ENCODE measurements at places on chromosomes 7 and 10. TPM values are rescaled to one million over a fixed set of nuclear protein-coding genes. Genes with fewer than 3 reads are reported as not detected.

DNA sequence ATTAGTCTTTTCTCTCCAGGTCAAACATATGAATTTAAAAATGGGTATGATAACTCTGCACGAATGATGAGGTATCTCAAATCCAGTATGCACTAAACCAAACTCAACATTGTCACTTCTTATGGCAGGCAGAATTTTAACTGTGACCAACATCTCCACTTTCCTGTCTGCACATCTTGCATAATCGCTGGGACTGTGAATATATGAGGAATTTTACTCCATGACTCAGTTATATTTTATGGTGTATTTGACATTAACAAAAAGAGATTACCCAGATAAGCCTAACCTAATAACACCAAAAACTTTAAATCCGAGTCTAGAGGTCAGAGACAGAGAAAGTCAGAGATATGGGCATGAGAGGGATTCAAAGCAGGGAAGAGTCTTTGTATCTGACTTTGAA lies 454.5 kb upstream of the SEMA3D start:
- no peaks in the 10 kb centered on the region for H3K27me3 ChIP-seq
- no peaks in the 10 kb centered on the region for H3K36me3 ChIP-seq
- no peak overlapping the region for H3K4me3 ChIP-seq

DNA sequence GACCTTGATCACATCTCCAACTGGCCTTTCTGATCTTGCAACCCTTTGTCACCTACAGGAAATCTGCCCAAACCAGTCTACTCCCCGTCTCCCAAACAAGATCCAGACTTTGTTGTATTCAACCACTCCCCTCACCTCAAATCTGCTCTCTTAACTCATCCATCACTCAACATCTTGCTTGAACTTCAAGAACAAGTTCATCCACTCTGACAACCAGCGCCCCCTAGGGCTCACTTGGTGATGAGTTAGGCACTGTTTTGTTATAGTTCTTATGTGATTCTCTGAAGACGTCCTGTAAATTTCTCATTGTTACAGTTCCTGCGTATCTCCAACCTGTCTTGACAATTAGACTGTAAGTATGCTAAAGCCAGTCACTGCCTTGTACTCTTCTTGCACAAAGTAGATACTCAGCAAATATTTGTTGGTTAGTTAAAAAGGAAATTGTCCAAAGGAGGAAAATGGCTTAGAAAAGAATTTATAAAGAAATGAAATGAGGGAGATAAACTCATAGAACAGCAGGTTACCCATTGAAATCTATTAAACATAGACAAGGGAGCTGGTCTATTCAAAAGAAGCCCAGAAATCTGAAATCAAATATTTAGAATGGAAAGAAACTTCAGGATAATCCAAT lies 5.3 kb downstream of the FRMD4A start:
- no peak for DNase-seq
- H3K4me3 ChIP-seq: no peak overlapping the region
- peaks cover 40% of the 10 kb centered on the region for H3K27me3 ChIP-seq
- H3K4me1 ChIP-seq: no peaks in the 10 kb centered on the region

DNA sequence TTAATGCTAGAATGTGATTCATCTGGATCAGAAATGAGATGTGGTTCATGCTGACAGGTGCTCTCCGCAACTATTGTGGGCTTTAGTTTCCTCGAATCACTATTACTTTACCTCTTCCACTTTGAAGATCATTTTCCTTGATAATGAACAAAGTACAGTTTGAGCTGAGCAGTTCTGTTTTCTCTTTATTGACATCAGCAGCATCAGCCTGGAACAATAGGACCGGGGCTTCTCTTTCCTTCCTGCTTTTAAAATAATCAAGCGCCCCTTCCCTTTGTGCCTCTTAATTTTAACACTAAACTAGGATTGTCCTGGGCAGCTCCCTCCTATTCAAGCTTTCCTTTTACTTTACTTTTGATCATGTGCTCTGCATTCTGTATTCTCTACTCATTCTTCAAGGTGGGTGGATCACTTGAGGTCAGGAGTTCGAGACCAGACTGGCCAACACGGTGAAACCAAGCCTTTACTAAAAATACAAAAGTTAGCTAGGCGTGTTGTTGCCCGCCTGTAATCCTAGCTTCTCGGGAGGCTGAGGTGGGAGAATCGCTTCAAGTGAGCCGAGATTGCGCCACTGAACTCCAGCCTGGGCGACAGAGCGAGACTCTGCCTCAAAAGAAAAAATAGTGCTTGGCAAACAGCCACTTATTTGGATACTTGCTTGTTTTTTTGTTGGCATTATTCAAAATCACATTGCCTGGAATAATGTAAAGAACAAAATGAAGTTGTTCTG lies 67.0 kb upstream of the RHEB start:
- no peak overlapping the region for H3K27ac ChIP-seq
- DNase-seq: no peak
- H3K27me3 ChIP-seq: no peaks in the 10 kb centered on the region
- no peaks in the 10 kb centered on the region for H3K36me3 ChIP-seq
- H3K4me1 ChIP-seq: peaks cover 14% of the 10 kb centered on the region
- no peak overlapping the region for H3K4me3 ChIP-seq

The SHH gene
- total RNA-seq: 0.68 TPM

- no peaks in the 10 kb centered on the region for H3K36me3 ChIP-seq
- no peak for DNase-seq
- H3K4me1 ChIP-seq: peaks cover 14% of the 10 kb centered on the region
- H3K27ac ChIP-seq: no peak overlapping the region
These were observed 167.6 kb downstream of the ZNF365 start for GRCh38 chr10:62541811-62542210.

- DNase-seq: no peak
- peaks cover 45% of the 10 kb centered on the region for H3K4me1 ChIP-seq
- peak overlapping the region; percentile 85 for H3K4me3 ChIP-seq
- no peaks in the 10 kb centered on the region for H3K36me3 ChIP-seq
- peak overlapping the region; percentile 96 for H3K27ac ChIP-seq
- no peaks in the 10 kb centered on the region for H3K27me3 ChIP-seq
These were observed 1.2 kb downstream of the BAG3 start for GRCh38 chr10:119652361-119652730.

- H3K4me3 ChIP-seq: no peak overlapping the region
- H3K36me3 ChIP-seq: no peaks in the 10 kb centered on the region
- no peaks in the 10 kb centered on the region for H3K4me1 ChIP-seq
- DNase-seq: no peak
These were observed 348.1 kb downstream of the TFEC start for GRCh38 chr7:115682507-115682906.

The OR2A1 gene
- total RNA-seq: not detected

- no peak for DNase-seq
- H3K27me3 ChIP-seq: no peaks in the 10 kb centered on the region
- no peaks in the 10 kb centered on the region for H3K4me1 ChIP-seq
- no peaks in the 10 kb centered on the region for H3K36me3 ChIP-seq
- no peak overlapping the region for H3K4me3 ChIP-seq
- no peak overlapping the region for H3K27ac ChIP-seq
These were observed 193.2 kb downstream of the AGMO start for GRCh38 chr7:15368653-15369052.

GRCh38 chr7:130908345-130909160 lies 174.5 kb upstream of the KLF14 start:
- no peak overlapping the region for H3K27ac ChIP-seq
- no peaks in the 10 kb centered on the region for H3K27me3 ChIP-seq
- H3K4me1 ChIP-seq: peaks cover 64% of the 10 kb centered on the region

DNA sequence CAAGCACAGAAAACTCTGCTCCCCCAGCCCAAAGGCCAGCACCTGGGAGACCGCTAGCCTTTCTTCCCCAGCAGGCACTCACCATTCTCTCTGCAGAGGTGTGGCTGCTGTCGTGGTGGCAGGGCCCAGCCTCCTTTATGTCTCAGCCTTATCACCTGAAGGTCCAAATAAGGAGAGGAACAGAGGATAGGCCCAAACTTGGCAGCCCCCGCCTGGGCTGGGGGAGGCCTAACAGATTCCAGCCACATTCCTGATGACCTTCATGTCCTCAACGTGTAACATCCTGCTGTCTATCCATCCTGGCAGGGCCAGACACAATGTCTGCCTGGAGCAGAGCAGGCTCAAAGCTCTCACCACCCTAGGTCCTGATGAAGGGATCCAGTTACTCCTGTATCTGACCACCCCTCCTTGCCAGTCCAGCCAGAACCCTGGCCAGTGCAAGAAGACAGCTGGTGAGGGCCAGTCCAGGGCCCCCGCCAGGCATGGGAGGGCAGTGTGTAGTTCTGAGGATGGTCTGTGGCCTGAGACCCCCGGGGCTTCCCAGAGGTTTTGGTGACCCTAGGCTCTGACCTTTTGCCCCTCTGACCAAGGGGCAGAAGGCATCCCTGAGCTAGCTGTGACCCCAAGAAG lies at the start of gene MYL7:
Gene MYL7, minus strand, starts transcription at position 112 of the 630 bp plus-strand sequence. Its CDS starts 27 bp downstream, at position 85.
- no peak for DNase-seq
- H3K27ac ChIP-seq: no peak within 1 kb of the TSS
- H3K36me3 ChIP-seq: no peaks in the 10 kb centered on the region
- H3K4me1 ChIP-seq: peaks cover 12% of the 10 kb centered on the region

DNA sequence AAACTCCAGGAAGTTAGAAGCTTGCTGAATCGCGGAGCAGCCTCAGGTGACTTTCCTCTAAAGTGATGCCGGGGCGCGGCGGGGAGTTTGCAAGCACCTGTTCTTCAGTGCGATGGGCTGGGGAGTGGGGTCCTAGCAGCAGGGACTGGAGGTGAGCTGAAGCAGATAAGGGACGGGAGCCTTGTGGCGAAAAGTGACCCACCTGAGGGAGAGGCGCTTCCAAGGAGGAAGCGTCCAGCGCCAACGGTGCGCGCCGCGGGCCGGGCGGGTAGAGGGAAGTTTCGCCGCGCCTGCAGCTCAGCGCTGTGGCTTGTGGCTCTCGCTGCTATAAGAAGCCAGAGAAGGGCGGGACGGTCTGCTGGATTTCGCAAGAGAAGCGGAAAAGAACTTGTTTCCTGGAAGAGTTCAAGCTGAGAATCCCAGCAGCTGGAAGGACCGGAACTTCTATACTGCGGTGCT lies at the start of gene STEAP4:
Gene STEAP4, minus strand, starts transcription at position 305 of the 459 bp plus-strand sequence. CDS start 22,625 bp downstream, outside the sequence.
- H3K4me1 ChIP-seq: peaks cover 56% of the 10 kb centered on the region
- DNase-seq: peak; percentile 93
- no peaks in the 10 kb centered on the region for H3K27me3 ChIP-seq
- H3K4me3 ChIP-seq: peak within 1 kb of the TSS; percentile 54

DNA sequence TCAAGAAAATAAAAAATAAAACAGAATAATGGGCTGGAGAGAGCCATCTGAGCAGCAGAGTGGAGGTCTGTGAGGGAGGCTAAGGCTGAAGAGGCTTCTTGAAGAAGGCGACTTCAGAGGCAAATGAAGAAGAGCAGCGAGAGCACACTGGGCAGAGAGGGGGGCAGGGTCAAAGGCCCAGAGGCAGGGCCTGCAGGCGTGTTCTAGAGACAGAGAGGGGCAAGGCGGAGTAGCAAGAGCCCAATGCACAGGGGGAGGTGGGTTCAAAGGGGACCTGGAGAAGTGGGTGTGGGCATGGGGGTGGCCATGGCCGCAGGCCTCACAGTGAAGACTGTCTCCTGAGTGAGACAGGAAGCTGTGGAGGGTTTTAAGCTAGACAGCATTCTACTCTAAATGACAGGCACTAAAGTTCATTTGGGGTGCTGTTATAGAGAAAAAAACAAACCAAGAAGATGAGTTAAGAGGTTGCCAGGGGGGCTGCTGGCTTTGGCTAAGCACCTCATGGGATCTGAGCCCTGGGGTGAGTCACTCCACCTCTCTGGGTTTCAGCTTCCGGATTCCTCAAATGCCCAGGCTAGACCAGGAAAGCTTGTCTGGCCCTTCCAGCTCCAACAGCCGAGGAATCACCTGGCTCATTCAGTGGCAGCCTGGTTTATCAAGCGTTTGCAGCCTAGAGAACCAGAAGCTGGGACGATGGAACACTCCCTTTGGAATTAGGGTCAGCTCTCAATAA lies 81.7 kb downstream of the DLG5 start:
- H3K27ac ChIP-seq: no peak overlapping the region
- peaks cover 51% of the 10 kb centered on the region for H3K36me3 ChIP-seq
- no peaks in the 10 kb centered on the region for H3K27me3 ChIP-seq
- DNase-seq: no peak
- no peak overlapping the region for H3K4me3 ChIP-seq

DNA sequence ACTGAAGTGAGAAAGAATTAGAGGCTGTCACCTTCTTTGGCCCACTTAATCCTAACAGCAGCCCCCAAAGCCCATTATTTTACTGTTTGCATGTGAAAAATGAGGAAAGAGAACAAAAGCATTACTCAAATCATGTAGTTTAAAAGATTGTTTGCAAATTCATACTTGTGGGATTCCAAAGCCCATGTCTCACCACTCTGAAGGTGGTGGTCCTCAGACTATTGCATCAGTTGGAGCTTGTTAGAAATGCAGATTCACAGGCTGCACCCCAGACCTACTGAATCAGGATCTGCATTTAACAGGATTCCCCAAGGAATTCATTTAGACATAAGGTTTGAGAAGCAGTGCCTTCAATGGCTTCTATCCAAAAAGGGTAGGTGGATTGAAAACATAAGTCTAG lies 93.7 kb upstream of the PDE1C start:
- no peak for DNase-seq
- peaks cover 14% of the 10 kb centered on the region for H3K4me1 ChIP-seq
- no peaks in the 10 kb centered on the region for H3K27me3 ChIP-seq
- H3K4me3 ChIP-seq: no peak overlapping the region

The ITGB8 gene
- total RNA-seq: 30.7 TPM

DNA sequence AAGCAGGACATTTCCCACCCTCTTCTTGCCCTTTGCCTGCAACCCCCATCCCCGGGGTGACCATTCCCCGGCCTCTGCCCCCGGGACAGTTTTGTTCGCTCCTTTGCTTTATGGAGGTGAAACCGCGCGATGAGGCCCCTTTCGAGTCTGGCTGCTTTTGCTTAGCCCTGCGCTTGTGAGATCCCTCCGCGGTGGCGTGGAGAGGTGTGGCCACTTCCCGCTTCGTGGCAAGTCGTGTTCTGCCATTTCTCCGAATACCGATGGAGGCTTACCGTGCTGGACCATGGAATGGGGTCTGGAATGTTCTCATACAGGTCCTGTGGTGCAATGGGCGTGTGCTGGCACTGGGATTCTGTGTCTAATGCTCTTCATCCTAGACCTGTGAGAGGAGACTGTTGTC lies 106.7 kb downstream of the LHPP start:
- no peaks in the 10 kb centered on the region for H3K27me3 ChIP-seq
- no peak overlapping the region for H3K4me3 ChIP-seq
- no peak overlapping the region for H3K27ac ChIP-seq
- peaks cover 4% of the 10 kb centered on the region for H3K4me1 ChIP-seq
- H3K36me3 ChIP-seq: no peaks in the 10 kb centered on the region

- H3K27ac ChIP-seq: no peak overlapping the region
- no peaks in the 10 kb centered on the region for H3K4me1 ChIP-seq
- DNase-seq: no peak
- H3K4me3 ChIP-seq: no peak overlapping the region
- no peaks in the 10 kb centered on the region for H3K27me3 ChIP-seq
These were observed 785.4 kb downstream of the IPMK start for GRCh38 chr10:57482259-57482658.

GRCh38 chr7:111210996-111211395 lies 120.1 kb downstream of the LRRN3 start:
- H3K27me3 ChIP-seq: no peaks in the 10 kb centered on the region
- H3K36me3 ChIP-seq: no peaks in the 10 kb centered on the region

All from suprapubic skin (tissue), 4 donors.